ENCODE measurements at places on chromosomes 5 and 9.

GRCh38 chr5:129410488-129410887 lies 49.6 kb upstream of the ADAMTS19 start:
- DNase-seq: no peak

DNA sequence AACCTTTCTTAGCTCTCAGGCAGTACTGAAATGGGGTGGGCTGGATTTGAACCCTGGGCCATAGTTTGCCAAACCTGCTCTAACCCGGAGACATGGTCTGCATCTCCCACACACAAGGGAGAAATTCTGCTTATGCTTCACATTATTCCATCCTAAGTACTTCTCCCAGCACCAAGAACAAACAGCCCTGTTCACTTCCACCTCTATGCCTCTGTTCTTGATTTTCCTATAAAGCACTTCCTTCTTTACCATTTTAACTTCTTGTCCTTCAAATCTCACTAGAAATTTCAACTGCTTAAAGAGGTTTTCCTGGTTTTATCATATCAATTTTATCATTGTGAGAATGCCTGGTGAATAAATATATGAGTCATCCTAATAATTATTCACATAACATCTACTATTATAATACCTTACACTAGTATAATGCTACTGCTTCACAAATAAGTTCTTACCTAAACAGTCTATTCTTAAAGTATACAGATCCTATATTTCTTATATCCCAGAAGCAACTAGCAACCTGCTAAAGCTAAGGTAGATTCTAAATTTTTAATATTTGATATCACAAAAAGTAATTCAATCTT lies 12.7 kb downstream of the FEM1C start:
- no peak for DNase-seq

GRCh38 chr5:112165897-112166737 lies 253.0 kb downstream of the EPB41L4A start:
- no peak for DNase-seq

GRCh38 chr5:54803471-54804011 lies 181.9 kb downstream of the ESM1 start:
- no peak for DNase-seq

DNA sequence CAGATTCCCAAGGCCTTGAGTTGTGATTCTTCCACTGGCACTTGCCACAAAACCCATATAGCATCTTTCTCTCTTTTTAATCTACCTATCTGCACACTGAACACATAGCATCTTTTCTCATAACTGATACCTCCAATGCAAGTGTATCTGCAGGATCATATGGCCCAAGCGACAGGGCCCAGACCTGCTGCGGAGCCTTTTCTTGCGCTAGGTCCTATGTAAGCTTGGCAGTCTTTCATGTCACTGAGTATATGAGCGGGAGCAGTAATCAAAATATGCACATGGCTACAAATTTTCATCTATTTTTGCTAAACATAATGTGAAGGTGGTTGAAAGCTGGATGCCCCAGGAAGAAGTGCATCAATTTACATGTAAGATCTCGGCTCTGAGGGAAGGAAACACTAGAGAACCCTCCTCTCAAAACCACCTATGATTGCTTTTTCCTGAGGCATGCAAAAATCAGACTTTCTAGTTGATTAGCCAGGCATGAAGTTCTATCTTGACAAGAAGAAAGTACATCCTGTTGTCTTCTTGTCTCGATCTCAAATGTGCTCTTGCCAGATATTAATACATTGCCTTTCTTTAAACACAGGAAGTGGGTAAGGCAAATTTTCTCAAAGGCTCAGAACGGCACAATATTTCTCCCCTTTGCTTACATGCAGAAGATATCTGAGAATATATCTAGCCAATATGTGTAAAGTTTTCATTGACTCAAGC lies 26.9 kb upstream of the CEMIP2 start:
- DNase-seq: peak; percentile 47
